Fibroblast of villous mesenchyme (primary cell): ENCODE measurements at places on chromosomes 13 and 19.
A peak's percentile ranks its signal among the peaks of the same experiment; 100 is the strongest.

GRCh38 chr19:38204728-38205127 lies 19.3 kb downstream of the DPF1 start:
- no peak for DNase-seq

DNA sequence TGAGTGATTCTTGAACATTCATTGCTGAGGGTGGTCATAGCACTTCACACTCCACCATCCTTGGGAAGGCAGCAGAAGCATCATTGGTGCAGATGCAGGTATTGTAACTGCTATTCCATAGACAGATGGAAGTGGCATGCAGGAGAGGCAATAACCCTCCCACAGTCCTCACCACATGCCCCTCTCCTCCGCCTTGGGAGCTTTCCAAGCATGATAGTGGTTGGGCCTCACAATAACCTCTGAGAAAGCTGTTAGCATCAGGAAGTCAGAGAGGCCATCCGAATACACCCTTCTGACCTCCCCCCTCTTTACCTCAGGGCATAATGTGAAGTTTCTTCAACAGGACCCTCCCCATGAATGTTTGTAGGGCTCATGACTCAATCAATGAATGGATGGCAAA lies 177.9 kb downstream of the KATNAL1 start:
- DNase-seq = no peak

DNA sequence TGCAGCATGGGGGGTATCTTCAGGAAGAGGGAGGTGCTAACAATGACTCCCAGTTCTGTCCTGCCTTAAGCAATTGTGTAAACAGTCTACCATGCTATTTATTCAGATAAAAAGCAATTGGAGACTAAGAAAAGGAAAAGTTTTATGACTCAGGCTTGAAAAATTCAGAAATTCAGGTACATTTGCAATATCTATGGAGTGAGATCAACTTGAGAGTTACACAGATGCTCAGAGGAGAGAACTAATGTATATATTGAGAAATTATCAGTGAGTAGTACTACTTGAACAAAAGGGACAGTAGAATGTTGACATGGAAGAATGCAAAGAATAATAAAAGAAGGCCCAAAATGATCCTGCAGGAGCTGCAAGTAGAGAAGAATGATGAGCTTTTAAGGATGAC lies 277.6 kb upstream of the DACH1 start:
- no peak for DNase-seq

DNA sequence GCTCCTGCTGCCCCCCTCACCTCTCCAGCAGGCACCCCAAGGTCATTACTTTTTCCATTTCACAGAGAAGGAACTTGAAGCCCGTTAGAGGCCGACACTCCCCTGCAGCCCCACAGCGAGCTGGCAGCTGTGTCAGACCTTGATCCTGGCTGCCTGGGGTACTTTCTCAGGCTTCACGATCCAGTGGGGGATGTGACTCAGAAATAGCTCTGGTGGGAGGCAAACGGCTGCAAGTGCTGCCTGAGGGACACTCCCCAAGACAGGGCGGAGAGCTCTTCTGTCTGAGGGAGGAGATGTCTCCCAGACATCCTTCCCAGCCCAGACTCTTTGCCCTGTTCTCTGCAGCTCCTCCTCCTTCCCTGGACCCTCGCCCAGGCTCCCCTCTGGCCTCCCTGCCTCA lies 4.8 kb downstream of the TSKS start:
- DNase-seq = peak; percentile 68

DNA sequence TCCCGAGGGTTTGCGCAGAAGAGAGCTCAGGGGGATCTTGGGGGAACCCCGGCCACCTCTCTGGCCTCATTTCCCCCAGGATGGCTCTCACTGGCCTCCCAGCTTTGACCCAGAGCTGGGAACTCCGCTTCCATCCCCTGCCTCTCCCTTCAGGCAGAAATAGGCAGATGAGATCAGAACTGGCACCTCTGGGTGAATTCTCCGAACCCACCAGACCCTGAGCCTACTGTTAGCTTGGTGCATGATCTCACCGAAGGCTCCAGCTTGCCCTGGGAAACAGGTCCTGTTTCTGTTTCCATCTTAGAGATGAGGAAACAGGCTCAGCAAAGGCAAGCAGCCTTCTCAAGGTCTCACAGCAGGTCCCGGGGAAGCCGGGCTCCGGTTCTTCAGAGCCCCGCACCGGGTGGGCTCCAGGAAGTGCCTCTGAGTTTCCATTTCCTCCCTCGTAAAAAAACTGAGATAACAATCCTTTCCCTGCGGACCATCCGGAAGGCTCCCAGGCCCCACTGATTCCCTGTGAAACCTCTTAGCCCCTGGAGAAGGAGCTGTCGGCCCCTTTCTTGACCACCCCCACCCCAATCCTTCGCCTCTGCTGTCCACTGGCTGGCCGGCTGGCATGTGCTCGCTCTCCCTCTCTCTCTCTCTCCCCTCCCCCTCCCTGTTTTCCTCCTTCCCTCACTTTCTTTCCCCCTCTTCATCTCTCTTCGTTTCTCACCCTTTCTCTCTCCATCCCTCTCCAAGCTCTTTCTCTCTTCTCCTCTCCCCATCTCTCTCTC lies 2.1 kb downstream of the NECTIN2 start:
- peak; percentile 75 for DNase-seq

GRCh38 chr19:28607066-28607583 lies 605.8 kb downstream of the UQCRFS1 start:
- DNase-seq = no peak
